ENCODE measurements at places on chromosomes 16 and 17.

GRCh38 chr16:81232740-81233367, 5.6 kb upstream of the BCO1 start:
- DNase-seq, result no peak

DNA sequence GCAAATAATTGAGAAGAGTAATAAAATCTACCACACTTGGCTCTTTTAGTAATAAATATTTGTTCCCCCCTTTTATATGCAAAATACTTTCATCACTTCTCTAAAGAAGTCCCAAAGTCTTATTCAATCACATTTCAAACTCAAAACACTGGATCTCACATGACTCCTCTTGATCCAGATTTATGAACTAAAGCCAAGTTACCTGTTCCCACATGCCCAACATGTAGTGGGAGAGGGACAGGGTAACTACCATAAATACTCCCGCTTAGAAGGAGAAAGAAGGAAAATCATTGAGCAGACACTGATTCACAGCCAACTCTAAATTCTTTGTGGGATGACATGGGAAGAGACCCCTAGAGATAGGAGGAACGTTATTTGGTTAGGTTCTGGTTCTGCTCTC, 64.9 kb upstream of the PMFBP1 start:
- DNase-seq, result no peak

DNA sequence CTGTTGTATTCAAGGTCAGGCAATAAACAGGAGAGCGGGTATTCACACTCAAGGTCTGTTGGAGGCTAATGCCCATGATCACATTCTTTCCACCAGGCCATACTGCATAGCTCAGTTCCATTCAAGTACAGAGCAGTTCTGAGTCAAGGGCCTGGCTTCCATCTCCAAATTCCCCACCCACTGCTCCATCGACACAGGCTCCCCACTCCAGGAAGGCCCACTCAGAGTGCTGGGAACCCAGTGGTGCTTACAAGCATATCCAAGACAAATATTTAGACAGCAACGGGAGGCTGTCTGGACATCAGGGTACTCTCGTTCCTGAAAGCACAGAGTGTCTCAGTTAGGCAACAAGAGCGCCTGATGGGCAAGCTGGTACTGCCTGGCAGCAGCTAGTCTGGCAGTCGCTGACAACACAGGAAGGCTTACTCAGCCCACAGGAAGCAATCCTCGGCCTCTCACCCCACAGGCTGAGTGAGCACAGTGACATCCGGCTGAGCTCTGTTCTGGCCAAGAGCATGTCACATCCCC, 40.9 kb downstream of the RFFL start:
- DNase-seq, result peak; percentile 13

DNA sequence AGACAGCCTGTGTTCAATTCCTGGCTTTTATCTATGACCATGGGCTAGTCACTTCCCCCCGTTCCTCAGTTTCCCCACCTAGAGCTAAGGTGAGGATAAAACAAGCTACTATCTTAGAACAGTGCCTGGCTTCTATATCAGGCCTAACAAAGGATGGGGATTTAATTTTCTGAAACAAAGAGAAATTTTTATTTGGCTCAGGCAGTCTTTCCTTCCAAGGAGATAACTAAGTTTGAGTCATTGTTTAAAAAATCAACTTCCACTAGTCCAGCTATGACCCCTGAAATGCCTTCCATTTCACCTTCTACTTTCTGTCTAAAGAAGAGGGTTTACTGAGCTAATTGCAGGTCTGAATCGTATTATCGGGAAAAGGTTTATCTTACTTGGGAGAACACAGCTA, 99.0 kb downstream of the CMIP start:
- no peak for DNase-seq

- DNase-seq, result no peak
These were observed 5.5 kb upstream of the TM4SF5 start for GRCh38 chr17:4766201-4766600.

- DNase-seq, result no peak
These were observed 10.9 kb downstream of the KRT37 start for GRCh38 chr17:41413353-41413957.

All from NCI-H510A (cell line).